ENCODE measurements at places on chromosomes 2 and 18. TPM values are rescaled to one million over a fixed set of nuclear protein-coding genes. Genes with fewer than 3 reads are reported as not detected.

The AQP12B gene
- total RNA-seq, result 0.89 TPM

DNA sequence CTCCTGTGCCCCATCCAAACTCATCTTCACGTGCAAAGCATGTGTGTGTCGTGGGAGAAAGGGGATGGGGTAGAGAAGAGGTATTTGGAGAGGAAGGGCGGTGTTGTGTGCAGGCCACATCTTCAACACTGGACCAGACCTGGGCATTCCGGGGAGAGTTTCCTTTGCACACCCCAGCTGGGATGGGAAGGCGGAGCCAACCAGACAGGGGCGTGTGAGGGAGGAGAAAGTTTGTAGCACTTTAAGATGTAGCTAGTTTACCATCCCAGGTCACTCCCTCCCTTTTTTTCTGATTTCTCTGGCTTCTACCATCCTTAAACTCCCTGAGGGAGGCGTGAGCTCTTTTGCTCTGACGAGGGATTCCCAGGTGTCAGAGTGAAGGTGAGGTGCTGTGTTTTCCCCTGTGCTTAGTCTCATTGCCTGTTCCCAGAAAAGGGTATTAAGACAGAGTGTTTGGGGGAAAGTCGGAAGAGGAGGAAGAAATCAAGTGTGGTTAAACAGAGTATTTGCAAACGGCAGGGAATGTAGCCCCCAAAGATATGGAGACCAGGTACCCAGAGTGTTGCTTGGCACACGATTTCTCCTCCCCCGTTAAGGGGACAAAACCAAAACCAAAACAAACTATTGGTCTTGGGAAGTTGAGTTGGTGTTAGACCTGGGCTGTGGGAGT is 1.6 kb downstream of the SETBP1 start:
- peak overlapping the region; percentile 98 for H3K27ac ChIP-seq
- peaks cover 30% of the 10 kb centered on the region for H3K4me1 ChIP-seq

DNA sequence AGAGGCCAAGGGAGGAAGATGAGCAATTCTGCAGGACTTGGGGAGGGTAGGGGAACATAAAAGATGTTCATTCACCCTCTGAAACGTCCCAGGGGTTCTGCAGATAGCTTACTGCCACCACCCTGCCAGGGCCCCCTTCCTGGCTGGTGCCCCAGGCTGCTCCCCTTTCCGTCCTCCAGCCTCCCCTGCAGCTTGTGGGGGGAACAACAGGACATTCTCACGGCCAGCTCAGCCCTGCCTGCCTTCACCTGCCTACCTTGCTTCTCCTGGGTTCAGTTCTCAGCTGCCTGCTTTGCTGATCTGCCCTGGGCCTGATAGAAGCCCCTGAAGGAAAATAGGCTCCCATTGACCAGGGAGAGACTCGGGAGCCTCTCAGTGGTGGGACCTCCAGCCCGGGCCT is 251.1 kb downstream of the CELF4 start:
- no peaks in the 10 kb centered on the region for H3K36me3 ChIP-seq
- no peaks in the 10 kb centered on the region for H3K27me3 ChIP-seq
- no peak for DNase-seq
- no peak overlapping the region for H3K27ac ChIP-seq

GRCh38 chr2:18428516-18428915 is 131.9 kb downstream of the RDH14 start:
- DNase-seq, result no peak
- no peak overlapping the region for H3K4me3 ChIP-seq
- H3K27me3 ChIP-seq, result no peaks in the 10 kb centered on the region
- H3K4me1 ChIP-seq, result no peaks in the 10 kb centered on the region

DNA sequence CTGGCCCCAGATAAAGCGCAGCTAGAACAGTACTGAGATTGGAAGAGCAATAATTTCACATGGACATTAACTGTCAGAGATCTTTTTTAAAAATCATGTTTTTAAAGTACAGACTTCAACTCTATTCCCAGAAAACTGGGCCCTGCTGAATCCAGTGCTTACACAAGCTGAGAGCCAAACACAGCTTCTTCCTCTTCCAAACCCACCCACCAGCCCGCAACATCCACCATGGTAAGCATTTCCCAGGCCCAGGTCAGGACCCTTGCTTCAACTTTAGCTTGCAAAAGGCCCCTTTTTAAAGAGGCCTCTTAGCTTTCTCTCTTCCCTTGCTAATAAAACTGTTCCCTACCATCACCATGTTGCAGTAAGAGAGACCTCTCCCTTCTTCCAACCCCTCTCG is 2.1 kb downstream of the AAK1 start:
- peak overlapping the region; percentile 86 for H3K4me3 ChIP-seq
- no peak for DNase-seq
- H3K27ac ChIP-seq, result peak overlapping the region; percentile 97
- H3K27me3 ChIP-seq, result no peaks in the 10 kb centered on the region
- peaks cover 4% of the 10 kb centered on the region for H3K36me3 ChIP-seq

DNA sequence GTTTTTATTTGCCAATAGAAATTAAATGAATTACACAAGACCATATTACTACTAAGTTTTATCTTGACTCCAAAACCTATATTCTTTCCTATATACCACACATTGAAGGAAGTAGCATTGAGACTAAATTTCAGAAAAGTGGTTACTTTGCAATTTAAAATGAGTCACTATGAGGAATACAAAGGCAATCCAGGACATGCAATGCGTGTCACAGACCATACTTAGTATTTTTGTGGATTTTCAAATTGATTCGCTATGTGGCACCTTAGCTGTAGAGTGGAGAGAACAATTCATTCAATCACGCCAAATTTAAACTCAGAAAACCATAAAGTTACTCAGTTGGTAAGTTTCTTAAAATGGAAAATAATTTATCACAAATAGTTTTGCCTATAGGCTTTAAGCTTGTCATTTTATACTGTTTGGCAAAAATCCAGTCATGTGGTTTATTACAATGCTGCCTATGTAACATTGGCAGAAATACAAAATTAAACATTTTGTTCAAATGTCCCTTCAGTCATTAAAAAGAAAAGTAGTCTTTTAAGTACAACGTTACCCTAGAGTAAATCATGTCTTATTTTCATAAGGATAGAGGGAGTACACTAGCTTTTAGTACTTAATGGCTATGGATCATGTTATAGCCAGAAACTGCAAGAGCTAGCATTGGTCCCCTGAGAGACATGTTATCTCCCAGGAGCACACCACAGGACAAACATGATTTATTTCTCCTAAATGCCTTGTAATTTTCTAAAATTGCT is 222.8 kb upstream of the CDH7 start:
- H3K27ac ChIP-seq, result no peak overlapping the region
- H3K36me3 ChIP-seq, result no peaks in the 10 kb centered on the region
- no peaks in the 10 kb centered on the region for H3K27me3 ChIP-seq
- no peak overlapping the region for H3K4me3 ChIP-seq
- no peak for DNase-seq
- H3K4me1 ChIP-seq, result no peaks in the 10 kb centered on the region

DNA sequence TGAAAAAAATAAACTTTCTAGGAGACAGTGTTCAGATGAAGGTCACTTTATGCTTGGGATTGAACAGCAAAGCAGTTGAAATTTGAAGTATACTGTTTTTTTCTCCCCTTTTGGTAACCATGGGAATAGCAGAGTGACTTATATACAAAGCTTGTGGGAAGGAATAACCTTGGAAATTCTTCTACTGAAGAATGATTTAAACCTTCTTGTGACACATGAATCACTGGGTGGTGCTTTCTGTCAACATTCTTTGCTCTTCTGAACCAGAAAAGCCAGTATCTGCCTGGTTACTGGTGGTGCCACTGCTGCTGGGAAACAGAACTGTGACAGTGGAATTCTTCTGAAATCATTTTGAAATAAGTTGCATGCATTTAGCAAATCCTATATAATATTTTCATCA is 39.4 kb upstream of the RND3 start:
- no peak overlapping the region for H3K4me3 ChIP-seq
- no peaks in the 10 kb centered on the region for H3K36me3 ChIP-seq
- no peak overlapping the region for H3K27ac ChIP-seq
- no peaks in the 10 kb centered on the region for H3K4me1 ChIP-seq

DNA sequence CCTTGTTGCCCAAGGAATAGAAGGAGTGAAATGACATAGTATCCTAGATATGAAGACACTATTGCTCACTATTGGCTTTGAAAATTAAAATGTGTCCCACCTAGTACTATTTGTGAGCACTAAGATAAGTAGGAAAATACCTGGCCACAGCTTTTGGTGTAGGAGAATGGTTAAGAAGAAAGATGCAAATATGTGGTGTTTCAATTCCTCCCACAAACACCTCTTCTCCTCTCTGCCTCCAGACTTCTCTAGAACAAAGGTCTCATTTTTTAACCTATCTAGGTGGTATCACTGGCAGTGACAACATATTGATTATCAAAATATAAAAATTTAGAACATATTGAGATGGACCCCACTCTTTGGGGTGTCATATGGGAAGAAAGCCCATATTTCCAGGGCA is 929.9 kb upstream of the FANCL start:
- H3K36me3 ChIP-seq, result no peaks in the 10 kb centered on the region
- H3K27ac ChIP-seq, result no peak overlapping the region
- H3K4me3 ChIP-seq, result no peak overlapping the region
- no peaks in the 10 kb centered on the region for H3K27me3 ChIP-seq

- no peak overlapping the region for H3K4me3 ChIP-seq
- no peaks in the 10 kb centered on the region for H3K4me1 ChIP-seq
- no peaks in the 10 kb centered on the region for H3K27me3 ChIP-seq
- no peak overlapping the region for H3K27ac ChIP-seq
- no peak for DNase-seq
Observed at GRCh38 chr2:121316986-121317385, 32.0 kb upstream of the TFCP2L1 start.

DNA sequence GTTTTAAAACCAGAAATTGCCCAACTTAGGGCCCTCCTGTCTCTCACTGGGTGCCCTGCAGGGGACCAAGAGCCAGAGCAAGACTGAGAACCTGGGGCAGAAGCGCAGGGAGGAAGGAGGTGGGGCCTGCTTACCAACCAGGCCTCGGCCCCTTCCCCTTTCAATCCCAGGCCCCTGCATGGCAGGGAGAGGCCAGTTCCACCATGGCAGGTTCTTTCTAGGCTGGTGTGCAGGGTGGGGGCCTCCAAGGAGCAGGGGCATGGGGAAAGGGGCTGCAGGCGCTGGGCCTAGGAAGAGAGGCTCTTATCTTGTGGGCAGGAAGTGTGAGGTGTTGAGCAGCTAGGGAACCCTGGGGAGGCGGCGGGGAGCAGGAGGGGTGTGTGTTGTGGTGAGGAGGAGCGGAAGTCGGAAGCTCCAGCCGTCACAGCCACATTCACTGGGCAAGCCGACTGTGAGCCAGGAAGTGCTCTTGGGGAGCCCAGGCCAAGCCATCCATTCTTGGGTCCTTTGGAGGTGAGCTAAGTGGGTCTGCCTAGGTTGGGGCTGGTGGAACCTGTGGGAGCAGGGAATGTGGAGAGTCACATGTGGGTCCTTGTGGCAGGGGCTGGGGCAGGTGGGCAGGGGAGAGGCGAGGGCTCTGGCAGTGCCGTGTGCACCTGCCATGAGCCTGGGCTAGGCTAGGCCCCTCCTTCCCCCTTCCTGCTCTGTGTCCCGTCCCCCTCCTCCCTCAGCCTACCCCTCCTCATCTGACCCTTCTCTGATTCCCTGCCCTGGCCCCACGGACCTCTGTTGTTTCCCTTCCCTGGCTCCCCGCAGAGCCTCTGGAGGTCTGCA is at the start of gene PSD4:
PSD4 (plus strand) TSS at position 430 of the 834 bp plus-strand sequence. CDS start 8,486 bp downstream, outside the sequence.
- peak within 1 kb of the TSS; percentile 53 for H3K27ac ChIP-seq
- DNase-seq, result peak; percentile 89
- no peaks in the 10 kb centered on the region for H3K36me3 ChIP-seq
- peaks cover 15% of the 10 kb centered on the region for H3K4me1 ChIP-seq
- no peaks in the 10 kb centered on the region for H3K27me3 ChIP-seq

DNA sequence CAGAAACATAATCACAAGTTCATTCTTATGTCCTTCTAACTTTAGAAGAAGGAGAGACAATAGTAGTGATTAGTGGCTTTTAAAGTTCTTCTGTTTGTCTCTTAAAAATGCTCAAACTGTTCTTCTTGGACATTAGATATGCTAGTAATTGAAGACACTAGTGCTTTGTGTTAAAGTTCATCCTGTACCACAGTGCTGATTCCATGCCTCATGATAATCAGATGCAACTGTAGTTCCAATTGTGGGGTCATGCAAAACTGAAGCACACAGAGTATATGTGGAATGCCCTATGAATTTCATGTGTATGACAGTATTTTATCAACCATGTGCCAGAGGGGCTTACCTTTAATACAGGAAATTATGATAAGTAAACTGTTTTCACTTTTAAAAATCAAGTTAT is 11.4 kb upstream of the KCNJ13 start:
- no peak overlapping the region for H3K27ac ChIP-seq
- no peak for DNase-seq
- H3K27me3 ChIP-seq, result no peaks in the 10 kb centered on the region
- no peaks in the 10 kb centered on the region for H3K4me1 ChIP-seq

GRCh38 chr2:136012315-136012714 is 26.9 kb upstream of the DARS1 start:
- H3K27me3 ChIP-seq, result no peaks in the 10 kb centered on the region
- no peaks in the 10 kb centered on the region for H3K36me3 ChIP-seq
- DNase-seq, result no peak
- H3K27ac ChIP-seq, result no peak overlapping the region

DNA sequence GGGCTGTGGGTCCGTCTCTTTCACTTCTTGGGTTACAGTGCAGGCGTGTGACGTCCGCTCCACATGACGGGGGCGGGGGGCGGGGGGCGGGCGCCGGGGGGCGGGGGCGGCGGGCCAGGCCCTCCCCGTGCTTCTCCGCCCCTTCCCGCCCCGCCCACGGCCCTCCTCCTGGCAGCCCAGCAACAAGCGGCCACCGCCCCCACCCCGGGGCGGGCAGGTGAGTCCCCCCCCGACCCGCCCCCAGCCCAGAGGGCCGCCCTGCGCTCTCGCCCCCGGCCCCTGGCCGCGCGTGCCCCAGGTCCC is 3.6 kb downstream of the ZNF516 start:
- peak overlapping the region; percentile 90 for H3K27ac ChIP-seq
- no peaks in the 10 kb centered on the region for H3K36me3 ChIP-seq
- peak overlapping the region; percentile 82 for H3K4me3 ChIP-seq
- peak; percentile 80 for DNase-seq

GRCh38 chr2:16196687-16197503 is 256.5 kb downstream of the MYCN start:
- peaks cover 4% of the 10 kb centered on the region for H3K4me1 ChIP-seq
- H3K27ac ChIP-seq, result peak overlapping the region; percentile 8
- no peak overlapping the region for H3K4me3 ChIP-seq
- no peaks in the 10 kb centered on the region for H3K27me3 ChIP-seq
- DNase-seq, result no peak

GRCh38 chr2:113080134-113080533 is 12.4 kb downstream of the IL1F10 start:
- H3K36me3 ChIP-seq, result no peaks in the 10 kb centered on the region
- peak overlapping the region; percentile 73 for H3K27ac ChIP-seq

DNA sequence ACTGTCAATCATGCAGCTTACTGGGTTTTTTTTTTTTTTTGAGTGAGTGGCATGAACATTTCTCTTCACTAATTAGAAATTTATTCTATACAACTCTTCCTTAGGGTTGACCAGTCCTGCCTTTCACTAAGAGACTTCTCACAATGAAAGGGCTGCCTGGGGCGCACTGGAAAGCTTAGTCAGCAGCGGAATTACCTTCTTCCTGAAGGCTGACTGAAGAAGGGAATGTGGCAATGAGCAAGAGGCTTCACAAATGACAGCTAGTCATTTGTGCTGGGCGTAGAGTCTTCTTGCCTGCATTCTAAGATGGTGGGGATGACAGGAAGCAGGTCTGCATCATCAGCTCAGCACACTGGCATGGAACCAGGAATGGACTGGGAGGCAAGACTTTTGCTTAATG is 15.6 kb upstream of the SCN3A start:
- H3K27ac ChIP-seq, result no peak overlapping the region
- H3K4me3 ChIP-seq, result no peak overlapping the region
- no peaks in the 10 kb centered on the region for H3K4me1 ChIP-seq
- H3K36me3 ChIP-seq, result no peaks in the 10 kb centered on the region
- no peak for DNase-seq

Data from stomach (tissue), 19 donors.